Activated naive CD4-positive, alpha-beta T cell treated with anti-CD3 and anti-CD28 coated beads, Interleukin-2, amount 50 U/mL, for 16 hours (primary cell): ENCODE measurements at places on chromosomes 6 and 20.

GRCh38 chr6:33455051-33455450 lies 675 bp downstream of the ZBTB9 start:
- DNase-seq: no peak

- no peak for DNase-seq
Measured at GRCh38 chr6:37038292-37039198, 33.1 kb downstream of the FGD2 start.

DNA sequence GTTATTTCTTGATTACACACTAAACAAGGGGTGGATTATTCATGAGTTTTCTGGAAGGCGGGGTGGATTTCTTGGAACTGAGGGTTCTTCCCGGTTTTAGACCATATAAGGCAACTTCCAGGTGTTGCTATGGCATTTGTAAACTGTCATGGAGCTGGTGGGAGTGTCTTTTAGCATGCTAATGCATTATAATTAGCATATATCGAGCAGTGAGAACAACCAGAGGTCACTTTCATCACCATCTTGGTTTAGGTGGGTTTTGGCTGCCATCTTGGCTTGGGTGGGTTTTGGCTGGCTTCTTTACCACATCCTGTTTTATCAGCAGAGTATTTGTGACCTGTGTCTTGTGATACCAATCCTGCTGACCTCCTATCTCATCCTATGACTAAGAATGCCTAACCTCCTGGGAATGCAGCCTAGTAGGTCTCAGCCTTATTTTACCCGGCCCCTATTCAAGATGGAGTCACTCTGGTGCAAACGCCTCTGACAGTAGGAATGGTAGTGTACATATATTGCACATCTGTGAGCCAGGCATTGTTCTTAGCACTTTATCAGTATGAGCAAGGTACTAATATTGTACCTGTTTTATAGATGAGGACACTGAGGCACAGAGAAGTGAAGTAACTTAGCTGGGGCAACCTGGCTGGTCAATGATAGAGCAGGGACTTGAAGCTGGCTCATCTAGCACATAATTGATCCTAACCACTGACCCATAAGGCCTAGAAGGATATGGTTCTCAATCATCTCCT lies 203.7 kb downstream of the NFATC2 start:
- no peak for DNase-seq

- DNase-seq: no peak
Measured at GRCh38 chr6:17565399-17565798, 34.7 kb upstream of the FAM8A1 start.

DNA sequence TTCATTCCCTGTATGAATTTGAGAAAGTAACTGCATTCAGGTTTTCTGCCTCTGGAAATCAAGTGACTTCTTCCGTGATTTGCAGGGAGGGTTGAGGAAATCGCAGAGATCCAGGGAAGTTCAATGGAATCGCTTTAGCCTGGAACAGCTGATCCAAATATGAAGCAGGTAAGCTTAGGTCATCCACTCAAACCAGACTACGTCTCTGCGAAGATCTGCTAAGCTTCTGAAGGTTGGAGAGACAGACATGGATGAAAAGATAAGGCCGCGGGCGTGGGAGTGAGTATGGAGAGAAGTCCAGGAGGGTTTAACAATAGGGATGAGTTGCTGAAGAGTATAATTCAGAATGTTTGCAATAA lies 34.2 kb upstream of the BTN3A2 start:
- no peak for DNase-seq

DNA sequence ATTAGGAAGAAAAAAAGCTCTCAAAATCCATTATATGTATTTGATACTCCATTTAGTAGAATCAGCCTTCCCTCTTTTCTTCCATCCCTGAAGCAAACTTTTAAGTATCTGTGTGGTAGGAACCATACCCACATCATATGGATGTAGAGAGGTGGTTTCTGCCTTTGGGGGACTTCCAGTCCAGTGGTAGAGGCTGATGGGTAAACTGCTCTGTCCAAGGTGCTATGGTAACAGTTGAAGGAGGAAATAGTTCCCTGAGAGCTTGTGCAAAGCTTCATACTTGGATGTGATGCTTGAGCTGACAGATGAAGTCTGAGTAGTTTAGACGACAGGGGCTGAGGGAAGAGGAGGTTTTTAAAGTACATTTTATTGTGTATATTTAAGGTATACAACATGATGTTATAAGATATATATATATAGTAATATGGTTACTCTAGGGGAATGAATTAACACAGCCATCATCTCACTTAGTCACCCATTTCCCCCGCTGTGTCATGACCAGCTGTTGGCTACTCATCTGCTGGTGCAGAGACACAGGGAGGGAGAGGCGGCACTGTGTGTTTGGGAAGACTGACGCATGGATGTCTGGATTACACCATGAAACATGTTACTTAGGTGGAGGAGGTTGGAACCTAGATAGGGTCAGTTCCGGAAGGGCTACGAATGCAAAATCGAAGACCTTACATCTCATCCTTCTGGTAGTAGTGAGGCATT lies 185.2 kb downstream of the FARS2 start:
- DNase-seq: no peak

- no peak for DNase-seq
Measured at GRCh38 chr6:30613251-30614043, 3.6 kb downstream of the PPP1R10 start.

DNA sequence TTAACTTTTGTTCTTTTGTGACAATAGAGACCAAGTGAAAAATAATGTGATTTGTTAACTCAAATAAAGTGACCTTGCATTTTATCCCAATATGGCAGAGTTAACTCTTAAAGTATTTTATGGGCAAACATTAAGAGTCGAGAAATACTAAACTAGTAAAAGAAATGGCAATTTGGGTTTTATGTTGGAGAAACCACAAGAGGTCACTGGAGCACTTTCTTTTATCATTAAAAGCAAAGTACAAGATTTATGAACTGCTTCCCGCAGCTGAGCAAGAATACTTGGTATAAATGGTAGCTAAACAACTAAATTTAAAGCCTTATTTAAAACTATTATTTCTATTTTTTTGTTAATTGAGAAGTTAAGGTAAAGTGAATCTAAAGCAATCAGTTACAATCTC lies 33.5 kb upstream of the MCM9 start:
- no peak for DNase-seq

DNA sequence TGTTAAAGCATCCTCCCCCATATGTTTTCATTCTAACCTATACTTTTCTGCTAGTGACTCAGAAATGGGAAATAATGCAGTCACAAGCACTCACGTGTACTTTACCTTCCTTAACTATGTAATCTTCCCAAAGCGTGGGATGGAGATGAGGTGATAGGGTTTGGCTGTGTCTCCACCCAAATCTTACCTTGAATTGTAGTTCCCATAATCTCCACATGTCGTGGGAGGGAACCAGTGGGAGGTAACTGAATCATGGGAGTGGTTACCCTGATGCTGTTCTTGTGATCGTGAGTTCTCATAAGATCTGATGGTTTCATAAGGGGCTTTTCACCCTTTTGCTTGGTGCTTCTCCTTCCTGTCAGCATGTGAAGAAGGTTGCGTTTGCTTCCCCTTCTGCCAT lies 35.4 kb downstream of the AGPAT4 start:
- no peak for DNase-seq

GRCh38 chr6:109088995-109089394 lies 5.7 kb downstream of the SESN1 start:
- DNase-seq: no peak

- DNase-seq: no peak
Measured at GRCh38 chr6:41801380-41801779, 13.9 kb downstream of the TOMM6 start.

DNA sequence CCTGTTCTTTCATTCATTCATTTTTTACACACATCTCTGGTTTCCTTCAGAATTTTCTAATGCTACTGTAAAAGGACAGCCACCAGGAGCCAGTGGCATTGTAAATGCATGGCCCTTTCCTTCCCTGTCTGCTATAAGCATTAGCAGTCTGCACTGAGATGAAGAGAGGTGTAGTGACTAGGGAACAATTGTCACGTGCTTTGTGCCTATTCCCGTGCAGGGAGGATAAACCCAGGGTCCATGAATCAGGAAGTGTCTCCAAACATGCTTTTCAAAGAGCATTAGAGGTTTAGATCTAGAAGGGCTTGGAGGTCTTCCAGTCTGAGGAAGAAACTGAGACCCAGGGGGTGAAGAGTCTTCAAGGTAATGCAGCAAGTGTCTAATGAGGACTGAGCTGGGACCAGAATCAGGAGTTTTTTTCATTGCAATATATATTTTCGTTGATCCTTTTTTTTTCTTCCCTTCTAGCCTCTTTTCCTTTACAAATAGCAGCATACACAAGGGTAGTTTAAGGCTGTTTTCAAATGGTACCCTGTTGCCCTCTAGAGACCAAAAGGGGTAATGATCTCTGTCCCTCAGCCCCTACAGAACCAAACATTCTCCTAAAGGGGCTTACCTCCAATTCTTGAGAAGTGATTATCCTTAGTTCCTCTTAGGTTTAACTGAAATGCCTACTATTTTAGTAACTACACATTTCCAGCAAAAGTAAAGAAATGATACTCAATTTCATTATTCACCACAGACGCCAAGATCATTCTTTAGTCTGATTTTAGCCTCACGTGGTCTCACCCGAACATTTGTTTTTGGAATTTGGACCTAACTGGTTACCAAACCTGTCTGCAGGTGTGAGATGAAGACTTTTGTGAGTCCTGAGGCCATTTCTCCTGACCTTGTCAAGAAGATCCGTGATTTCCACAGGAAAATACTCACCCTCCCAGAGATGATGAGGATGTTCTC lies 6.6 kb downstream of the TRIM15 start:
- no peak for DNase-seq

DNA sequence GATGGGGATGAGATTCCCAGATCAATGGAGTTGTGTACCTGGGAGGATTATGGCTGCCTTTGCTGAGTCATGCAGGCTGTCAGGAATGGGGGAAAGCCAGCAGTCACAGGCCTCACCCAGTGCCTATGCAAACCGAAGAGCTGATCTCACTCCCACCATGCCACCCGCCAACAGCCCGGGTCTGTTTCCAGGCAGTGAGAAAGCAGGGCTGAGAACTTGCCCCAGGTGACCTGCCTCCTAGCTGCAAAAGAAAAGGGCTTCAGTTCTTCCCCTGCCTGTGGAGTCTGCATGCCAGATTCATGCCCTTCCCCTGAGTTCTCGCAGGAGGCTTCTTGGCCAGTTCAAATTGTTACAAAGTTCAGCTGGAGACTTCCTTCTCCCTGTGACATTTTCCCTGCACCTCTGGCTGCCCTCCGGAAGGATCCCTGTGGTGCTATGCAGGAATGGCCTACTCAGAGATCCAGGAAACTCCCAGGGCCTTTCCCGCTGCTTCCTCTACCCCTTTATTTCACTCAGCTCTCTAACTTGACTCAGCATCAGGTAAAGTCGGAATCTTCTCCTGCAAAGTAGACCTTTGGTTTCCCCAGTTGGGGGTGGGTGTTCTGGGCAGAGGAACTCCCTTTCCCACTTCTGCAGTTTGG lies 71.5 kb upstream of the B3GAT2 start:
- no peak for DNase-seq

- no peak for DNase-seq
Measured at GRCh38 chr6:16135066-16135465, 6.2 kb downstream of the MYLIP start.

- no peak for DNase-seq
Measured at GRCh38 chr6:20314866-20315845, 86.5 kb upstream of the E2F3 start.

DNA sequence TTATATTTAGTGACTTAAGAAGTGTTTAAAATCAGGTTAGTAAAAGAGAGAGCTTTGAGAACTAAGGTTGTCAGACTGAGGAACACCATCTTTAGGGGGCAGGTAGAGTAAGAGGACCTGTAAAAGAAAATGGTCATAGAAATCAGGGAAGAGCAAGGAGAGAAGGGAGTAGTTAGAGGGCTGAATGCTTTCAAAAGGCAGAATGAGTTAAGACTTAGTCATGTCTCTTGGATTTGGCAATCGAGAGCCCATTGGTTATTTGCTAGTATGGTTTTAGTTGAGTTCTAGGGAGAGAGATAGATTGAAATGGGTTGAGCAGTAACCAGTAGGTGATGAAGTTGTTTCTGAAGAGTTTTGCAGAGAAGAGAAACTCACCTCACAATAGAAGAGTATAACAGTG lies 51.1 kb downstream of the RALGAPB start:
- DNase-seq: no peak

DNA sequence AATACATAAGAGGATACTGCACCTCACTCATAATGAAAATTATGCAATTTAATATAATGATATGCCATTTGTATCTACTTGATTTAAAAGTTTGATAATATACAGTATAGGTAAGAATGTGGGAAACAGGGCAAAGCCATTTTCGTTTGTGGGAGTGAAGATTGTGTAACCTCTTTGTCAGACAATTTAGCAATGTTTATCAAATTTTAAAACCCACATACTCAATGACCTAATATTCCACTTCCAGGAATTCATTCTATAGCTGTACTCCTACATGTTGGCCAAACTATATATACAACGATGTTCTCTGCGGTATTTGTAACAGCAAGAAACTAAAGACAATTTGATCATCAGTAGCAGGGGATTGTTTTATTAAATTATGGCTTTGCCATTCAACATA lies 17.8 kb upstream of the FKBP5 start:
- no peak for DNase-seq

- DNase-seq: no peak
Measured at GRCh38 chr6:75802366-75802765, 53.3 kb downstream of the MYO6 start.

DNA sequence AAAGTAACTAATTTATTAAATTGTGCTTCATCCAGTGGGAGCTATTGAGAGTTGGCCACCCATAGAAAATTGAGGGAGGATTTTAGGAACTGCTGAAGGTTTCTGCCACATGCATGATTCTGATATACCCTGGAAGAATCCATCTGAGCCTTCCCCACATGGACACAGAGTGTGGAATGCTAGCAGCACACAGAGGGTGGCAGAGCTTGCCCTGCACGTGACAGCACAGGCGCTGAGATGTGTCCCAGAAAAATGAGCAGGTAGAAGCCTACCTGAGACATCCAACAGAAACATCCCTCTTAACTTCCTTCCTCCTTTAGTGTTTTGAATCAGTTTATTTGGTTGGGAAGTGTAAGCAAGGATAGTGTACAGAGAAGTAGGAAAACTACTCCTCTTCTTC lies 96.9 kb downstream of the MTHFD1L start:
- DNase-seq: no peak

DNA sequence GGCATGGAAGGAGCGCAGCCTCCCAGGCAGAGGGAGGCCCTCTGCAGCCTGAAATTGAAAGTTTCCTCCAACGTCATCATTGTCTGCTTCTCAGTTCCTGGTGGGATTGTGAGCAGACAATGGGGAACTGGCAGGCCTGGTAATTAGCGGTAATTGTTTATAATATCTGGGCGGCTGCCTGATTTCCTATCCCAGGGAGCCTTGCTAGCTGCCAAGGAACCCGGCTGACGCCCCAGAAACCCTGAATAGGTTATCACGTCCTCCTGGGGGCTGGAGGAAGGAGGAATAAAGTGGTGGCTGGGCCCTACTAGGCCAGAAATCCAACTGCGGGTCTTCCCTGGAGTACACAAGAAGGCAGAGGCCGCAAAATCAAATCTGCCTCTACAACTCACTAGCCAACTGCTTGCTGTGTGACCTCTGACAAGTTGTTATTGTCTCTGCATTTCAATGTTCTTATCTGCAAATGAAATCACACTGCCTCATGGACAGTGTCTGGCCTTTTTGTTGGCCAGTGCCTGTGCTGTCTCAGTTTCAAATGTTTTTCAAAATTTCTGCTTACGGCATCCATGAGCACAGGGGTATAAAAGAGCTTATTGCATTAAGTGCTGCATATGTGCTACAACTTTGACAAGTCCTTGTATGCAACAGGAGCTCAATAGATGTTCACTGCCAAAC lies 16.9 kb downstream of the KCNK15 start:
- no peak for DNase-seq

- DNase-seq: no peak
Measured at GRCh38 chr6:2862712-2863181, 21.1 kb upstream of the SERPINB1 start.
